ENCODE measurements at places on chromosomes 7 and 10.
A peak's percentile ranks its signal among the peaks of the same experiment; 100 is the strongest.

GRCh38 chr7:135389971-135390370 is 119.9 kb downstream of the CNOT4 start:
- DNase-seq = no peak

GRCh38 chr10:28281726-28282315 is 21.0 kb downstream of the MPP7 start:
- no peak for DNase-seq

GRCh38 chr7:29154076-29154475 is 7.7 kb upstream of the CPVL start:
- DNase-seq = no peak

- no peak for DNase-seq
Observed at GRCh38 chr7:55481155-55481554, 91.1 kb downstream of the VOPP1 start.

- no peak for DNase-seq
Observed at GRCh38 chr10:70649526-70649925, 22.8 kb upstream of the ADAMTS14 start.

- DNase-seq = no peak
Observed at GRCh38 chr7:77330169-77330882, 85.8 kb downstream of the GSAP start.

DNA sequence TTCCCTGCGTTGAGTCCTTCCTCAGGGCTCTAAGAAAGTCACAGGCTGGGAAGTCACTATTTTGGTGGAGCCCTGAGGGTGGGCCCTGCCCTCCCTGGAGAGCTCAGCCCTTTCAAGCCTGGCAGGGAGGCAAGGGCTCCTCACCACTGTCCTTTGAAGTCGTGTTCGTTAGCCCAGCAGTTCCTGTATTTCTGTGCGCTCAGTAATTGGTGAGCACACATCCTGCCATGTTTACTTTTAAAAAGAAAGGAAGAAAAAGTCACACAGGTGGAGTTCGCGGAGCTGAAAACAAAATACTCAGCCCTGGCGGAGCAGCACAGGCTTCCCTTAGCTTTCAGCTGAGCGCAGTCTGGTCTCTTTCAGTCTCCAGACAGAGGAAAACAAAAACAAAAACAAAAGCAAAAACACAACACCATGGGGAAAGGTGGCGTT is 37.1 kb downstream of the PRKCQ start:
- peak; percentile 48 for DNase-seq

- DNase-seq = no peak
Observed at GRCh38 chr10:8393531-8393930, 339.0 kb downstream of the GATA3 start.

- DNase-seq = no peak
Observed at GRCh38 chr7:95960706-95961244, 188.4 kb downstream of the DYNC1I1 start.

GRCh38 chr10:43854007-43854406 is 205.3 kb upstream of the ZNF32 start:
- no peak for DNase-seq

- DNase-seq = no peak
Observed at GRCh38 chr7:55546814-55547213, 25.5 kb downstream of the VOPP1 start.

DNA sequence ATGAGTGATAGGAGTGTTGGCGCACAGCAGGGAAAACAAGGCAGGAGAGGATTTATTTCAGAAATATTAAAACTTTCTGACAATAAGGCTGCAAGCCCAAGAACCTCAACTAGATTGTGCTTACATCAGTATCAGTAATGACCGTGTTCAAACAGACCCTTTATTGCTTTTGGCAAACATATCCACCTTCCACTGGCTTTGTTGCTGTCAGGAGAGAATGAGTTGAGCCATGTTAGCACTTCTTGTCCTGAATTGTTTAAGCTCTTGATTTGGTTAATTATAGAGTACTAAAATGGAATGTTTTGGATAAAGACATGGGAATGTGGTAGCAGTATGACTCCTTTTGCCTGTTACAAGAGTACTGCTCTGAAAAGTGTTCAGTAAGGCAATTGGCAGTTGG is 3.8 kb downstream of the AHCYL2 start:
- no peak for DNase-seq

GRCh38 chr10:58644311-58644710 is 131.6 kb downstream of the BICC1 start:
- no peak for DNase-seq

DNA sequence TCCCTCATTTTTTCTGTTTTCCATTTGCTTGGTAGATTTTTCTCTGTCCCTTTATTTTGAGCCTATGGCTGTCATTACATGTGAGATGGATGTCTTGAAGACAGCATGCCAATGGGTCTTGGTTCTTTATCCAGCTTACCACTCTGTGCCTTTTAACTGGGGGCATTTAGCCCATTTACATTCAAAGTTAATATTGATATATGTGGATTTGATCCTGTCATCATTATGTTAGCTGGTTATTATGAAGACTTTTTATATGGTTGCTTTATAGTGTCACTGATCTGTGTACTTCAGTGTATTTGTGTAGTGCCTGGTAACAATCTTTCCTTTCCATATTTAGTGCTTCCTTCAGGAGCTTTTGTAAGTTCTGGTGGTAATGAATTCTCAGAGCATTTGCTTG is 89.3 kb upstream of the UNC5B start:
- DNase-seq = no peak

GRCh38 chr7:111832174-111832573 is 269.9 kb upstream of the IMMP2L start:
- no peak for DNase-seq

Data from T-helper 2 cell (primary cell).